ENCODE measurements at places on chromosomes 16 and 17. TPM values are rescaled to one million over a fixed set of nuclear protein-coding genes. Genes with fewer than 3 reads are reported as not detected.

Gene TBC1D3C
- not detected for total RNA-seq

Gene KCNJ18
- total RNA-seq = not detected

Gene HOXB6
- 5.3 TPM for total RNA-seq

Gene CD300LF
- not detected for total RNA-seq

Gene UMOD
- not detected for total RNA-seq

Gene HS3ST4
- not detected for total RNA-seq

Gene C17orf67
- total RNA-seq = 0.78 TPM

Gene GJC1
- 13.1 TPM for total RNA-seq

Gene SKA2
- 43.1 TPM for total RNA-seq

Gene TK1
- 45.9 TPM for total RNA-seq

Gene TBX4
- total RNA-seq = 0.89 TPM

Gene CCL1
- not detected for total RNA-seq

All from smooth muscle cell of the umbilical artery (primary cell).